ENCODE measurements at places on chromosomes 4 and X.

- DNase-seq = peak; percentile 39
Observed at GRCh38 chrX:1273896-1274295, 5.3 kb downstream of the CSF2RA start.

DNA sequence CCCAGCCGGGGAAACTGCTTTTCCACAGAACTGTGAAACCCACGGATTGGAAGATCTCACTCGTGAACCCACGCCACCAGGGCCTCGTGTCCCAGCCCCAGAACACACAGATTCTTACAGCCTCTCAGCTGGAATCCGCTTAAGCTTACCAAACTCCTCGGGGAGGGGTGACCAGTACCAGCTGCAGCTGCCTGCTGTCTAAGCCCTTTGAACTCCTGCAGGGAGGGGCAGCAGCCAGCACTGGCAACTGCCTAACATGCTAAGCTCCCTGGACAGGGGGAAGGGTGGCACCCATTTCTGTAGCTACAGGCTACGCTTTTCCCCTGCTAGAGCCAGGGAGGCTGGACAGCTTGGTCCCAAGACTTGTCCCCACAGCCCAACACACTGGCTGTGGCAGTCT is 38.4 kb downstream of the TBL1X start:
- DNase-seq = no peak

GRCh38 chrX:111869639-111870034 is 6.3 kb upstream of the TRPC5OS start:
- DNase-seq = no peak

- no peak for DNase-seq
Observed at GRCh38 chr4:37659696-37660095, 26.5 kb downstream of the RELL1 start.

- DNase-seq = no peak
Observed at GRCh38 chr4:164136180-164136616, 617.7 kb upstream of the SMIM31 start.

DNA sequence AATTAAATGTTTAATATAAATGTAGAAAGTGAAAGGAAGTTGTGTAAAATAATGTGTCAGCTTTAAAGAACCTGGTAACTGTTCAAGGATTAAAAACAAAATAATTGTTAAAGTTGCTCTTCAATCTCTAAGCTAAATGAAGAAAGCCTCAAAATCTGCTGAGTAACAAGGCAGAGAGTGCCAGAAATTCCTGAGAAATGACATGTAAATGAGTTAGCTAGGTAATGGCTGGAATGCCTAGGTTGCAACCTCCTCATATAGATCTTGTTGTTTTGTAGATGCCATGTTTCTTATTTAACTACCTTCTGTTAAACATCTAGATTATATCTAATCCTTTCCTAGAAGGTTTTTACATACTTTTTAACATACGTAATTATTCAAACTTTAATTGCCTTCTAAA is 763.6 kb upstream of the AGA start:
- DNase-seq = no peak

DNA sequence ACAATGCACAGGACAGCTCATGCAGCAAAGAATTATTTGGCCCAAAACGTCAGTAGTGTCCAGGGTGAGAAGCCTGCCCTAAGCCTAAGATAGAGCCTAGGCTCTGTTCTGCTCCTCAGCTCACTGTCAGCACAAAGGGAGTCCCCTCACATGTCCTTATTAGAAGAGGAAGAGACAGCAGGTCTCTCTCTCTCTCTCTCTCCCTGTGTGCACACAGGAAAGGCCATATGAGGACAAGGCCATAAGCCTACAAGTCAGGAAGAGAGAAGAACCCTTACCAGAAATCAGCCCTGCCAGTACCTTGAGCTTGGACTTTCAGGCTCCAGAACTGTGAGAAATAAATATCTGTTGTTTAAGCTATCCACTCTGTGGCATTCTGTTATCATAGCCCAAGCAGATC is 20.4 kb downstream of the FAM184B start:
- no peak for DNase-seq

GRCh38 chr4:94036964-94037363 is 170.7 kb upstream of the SMARCAD1 start:
- no peak for DNase-seq

GRCh38 chr4:47746122-47746521 is 91.7 kb downstream of the CORIN start:
- DNase-seq = no peak

GRCh38 chrX:103571726-103572125 is 13.6 kb upstream of the TCEAL4 start:
- no peak for DNase-seq

DNA sequence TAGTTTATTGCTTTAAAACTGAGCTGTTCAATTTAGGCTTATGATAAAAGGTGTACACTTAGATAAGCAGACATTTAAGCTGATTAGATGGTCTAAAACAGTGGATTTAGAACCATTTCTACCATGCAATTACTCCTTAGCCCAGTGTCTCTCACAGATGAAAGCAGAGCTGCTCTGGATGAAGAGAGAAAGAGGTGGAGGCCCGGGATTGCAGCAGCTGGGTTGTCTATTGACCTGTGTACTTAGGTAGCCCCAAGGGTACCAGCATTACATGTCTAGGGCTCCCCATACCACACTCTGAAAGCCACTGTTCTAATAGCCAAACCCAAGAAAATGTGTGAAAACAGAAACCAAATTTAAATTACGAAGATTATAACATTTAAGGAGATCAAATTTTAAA is 86.0 kb upstream of the GIMD1 start:
- DNase-seq = no peak

DNA sequence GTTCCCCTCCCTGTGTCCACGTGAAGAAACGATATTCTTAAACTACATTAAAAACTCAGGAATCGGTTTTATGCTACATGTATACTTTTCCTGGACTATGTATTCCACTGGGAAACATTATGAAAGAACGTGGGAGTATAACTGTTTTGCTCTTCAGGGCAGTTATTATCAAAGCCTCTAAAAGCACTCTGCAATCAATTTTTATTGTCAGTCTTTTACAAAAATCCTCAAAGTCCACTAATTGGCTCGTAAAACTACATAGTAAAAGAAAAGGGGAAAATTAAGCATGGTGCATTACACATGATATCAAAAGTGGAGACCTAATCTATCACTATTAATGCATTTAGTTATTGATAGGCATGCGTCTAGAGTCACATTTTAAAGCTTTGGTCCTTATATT is 11.4 kb upstream of the CFAP299 start:
- no peak for DNase-seq

DNA sequence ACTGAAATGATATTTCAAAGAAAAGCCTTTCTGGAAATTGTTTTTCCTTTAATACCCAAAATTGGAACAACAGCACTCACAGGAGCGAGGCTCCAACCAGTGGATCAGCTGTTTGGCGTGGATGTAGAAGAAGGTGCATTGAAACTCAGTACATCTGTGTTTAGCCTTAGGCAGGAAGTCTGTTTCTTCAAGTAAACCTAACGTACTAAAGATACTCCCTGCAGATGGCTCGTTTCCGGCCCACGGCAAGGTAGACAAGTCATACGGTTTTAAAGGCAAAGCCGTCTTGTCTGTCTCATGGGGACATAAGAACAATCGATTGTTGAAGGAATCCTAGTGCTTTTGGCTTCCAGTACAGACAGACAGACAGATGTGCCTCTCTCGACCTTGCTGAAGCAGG is 50.0 kb upstream of the CLCN4 start:
- DNase-seq = peak; percentile 87

GRCh38 chr4:24675721-24676389 is 91.5 kb upstream of the DHX15 start:
- DNase-seq = no peak

DNA sequence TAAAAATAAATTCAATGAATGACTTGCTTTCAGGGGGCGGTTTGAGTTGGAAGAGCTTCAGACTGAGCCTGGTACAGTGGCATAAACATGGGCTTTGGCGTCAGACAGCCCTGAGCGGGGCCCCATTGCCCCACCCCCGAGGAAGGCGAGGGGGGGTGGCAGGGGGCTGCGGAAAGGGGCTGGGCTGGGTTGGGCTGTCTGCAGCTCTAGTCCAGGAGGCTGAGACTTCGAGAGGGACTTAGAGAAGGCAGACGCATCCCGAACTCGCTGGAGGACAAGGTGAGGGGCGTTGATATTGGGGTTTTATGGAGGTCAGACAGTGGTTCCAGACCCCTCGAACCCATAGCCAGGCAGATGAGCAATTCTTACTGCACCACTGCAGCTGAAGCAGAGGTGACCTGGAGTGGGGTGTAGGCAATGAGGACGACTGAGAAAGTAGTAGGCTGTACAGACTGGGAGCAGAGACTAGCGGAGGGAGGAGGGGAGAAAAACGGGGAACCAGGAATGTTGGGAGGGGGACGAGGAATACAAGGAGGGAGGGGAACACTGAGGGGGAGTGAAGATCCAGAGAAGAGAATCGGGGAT is at the start of gene MAGED2:
TSS of gene MAGED2 (plus strand) at position 222 of the 585 bp plus-strand sequence. CDS start 1,587 bp downstream, outside the sequence.
- DNase-seq = peak; percentile 85

- DNase-seq = no peak
Observed at GRCh38 chrX:72245461-72246089, 6.7 kb upstream of the ERCC6L start.

DNA sequence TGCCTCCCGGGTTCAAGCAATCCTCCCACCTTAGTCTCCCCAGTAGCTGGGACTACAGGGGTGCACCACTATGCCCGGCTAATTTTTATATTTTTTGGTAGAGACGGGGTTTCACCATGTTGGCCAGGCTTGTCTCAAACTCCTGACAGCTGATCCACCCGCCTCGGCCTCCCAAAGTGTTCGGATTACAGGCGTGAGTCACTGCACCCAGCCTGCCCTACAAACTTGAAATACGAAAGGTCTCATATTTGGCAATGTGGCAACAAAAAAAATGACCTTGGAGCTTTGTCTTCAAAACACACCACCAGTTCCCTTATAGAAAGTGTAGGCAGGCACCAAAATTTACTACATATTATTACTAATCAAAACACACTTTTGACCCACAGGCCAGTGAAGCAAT is 22.9 kb upstream of the PTCHD1 start:
- DNase-seq = no peak

- no peak for DNase-seq
Observed at GRCh38 chr4:184400375-184400870, 73.9 kb downstream of the IRF2 start.

DNA sequence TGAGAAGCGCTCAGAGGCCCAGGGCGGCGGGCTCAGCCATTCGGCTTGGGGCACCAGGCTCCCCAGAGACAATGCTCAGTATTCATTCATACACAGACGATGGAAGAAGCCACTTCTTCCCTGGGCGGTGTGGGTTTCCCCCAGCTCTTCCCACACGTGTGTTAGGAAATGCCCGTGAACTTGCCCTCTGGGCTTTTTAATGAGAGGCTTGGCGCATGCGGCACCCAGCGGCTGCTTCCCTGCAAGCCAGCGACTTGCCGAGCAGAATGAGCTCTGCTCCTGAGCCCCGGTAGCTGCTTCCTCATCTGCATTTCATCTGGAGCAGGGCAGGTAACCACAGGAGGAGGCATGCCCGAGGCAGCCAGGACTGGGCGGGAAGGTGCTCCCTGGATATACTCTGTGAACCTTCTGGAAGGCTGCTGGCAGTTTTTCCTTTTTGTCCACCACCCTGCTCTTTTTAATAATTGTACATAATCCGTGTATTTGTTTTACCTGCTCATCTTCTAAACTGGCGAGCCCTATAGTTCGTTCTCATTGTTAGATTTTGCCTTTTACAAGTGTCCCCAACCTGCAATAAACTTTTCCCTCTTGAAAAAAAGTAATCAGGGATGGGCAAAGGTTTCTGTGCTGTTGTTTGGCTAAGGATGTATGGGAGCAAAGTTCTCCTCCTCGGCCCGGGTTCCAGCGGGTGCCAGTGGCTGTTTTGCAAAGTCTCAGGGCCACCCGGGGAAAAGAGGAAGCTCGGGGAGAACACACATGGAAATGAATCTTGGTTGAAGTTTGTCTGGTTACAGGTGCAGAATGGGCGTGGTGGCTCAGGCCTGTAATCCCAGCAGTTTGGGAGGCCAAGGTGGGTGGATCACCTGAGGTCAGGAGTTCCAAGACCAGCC is 178.8 kb downstream of the DCLK2 start:
- no peak for DNase-seq

All from spleen (tissue), 13 donors.